Stimulated activated CD4-positive, alpha-beta T cell treated with anti-CD3 and anti-CD28 coated beads, Interleukin-4, amount 100 ng/mL, for 1 hour (primary cell): ENCODE measurements at places on chromosomes 12 and 14.

DNA sequence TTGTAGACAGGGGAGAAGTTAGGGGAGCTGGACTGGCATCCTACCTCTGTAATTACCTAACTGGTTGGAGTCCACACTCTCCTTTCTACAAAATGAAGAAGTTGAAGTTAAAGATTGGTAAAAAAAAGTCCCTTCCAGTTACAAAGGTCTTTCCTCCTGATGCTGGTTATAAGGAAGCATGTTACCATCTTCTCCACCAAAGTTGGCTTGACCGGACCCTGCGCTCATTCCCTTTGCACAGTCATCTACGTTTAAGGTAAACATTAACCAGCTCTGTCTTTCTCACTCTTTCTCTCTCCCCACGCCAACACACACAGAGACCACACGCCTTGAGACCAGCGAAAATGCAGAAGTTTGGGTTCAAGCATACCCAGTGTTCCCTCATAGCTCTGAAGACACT lies 11.9 kb downstream of the FBLN5 start:
- no peak for DNase-seq

DNA sequence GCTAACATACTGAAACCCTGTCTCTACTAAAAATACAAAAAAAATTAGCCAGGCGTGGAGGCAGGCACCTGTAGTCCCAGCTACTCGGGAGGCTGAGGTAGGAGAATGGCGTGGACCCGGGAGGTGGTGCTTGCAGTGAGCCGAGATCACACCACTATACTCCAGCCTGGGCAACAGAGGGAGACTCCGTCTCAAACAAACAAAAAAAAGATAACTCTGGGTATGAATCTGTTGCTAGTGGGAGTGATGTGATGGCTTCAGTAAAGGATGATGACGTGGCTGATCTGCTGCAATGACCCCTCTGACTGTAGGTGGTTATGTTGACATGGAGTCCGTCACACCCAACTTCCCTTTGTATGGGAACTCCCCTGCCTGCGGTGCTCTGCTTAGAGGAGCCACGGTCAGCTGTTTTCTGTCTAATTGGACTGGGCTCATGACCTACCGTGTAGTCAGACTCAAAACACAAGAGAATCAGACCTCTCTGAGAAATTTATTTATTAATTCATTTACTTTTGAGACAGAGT lies 59.1 kb upstream of the MED13L start:
- no peak for DNase-seq

GRCh38 chr14:68716698-68717097 lies 76.2 kb downstream of the ZFP36L1 start:
- DNase-seq = no peak

DNA sequence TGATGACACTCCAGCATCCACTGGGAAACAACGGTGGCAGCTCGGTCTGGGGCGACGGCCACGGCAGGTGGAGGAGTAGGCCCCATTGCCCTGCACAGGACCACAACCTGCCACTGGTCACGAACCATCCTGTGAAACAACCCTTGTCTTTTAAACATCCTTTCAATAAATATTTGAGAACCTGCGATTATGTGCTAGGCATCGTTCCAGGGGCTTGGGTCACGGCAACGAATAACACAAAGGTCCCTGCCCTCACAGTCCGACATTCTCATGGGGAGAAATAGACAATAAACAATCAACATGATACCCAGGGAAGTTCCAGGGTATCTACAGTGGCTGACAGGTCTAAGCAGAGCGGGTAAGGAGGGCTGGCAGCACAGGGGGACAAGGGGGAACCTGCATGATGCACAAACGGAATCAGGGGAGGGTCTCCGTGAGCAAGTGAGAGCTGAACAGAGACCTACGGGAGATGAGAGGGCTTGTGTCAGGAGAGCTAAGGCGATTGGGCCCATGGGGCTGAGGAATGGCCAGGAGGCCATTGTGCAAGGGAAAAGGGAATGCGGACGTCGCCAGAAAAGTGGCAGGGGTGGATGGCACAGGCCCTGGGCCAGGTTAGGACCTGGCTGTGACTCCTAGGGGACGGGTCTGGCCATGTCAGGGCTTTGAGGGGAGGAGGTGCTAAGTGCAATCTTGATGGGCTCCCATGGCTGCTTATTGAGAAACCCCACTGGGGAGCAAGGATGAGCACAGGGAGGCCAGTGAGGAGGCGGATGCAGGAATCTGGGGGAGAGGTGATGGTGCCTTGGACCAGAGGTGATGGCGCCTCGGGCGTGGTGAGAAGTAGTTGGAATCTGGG lies 9.7 kb downstream of the SCARB1 start:
- DNase-seq = no peak
